Fibroblast of skin of abdomen (primary cell): ENCODE measurements at places on chromosomes 16 and 17.

DNA sequence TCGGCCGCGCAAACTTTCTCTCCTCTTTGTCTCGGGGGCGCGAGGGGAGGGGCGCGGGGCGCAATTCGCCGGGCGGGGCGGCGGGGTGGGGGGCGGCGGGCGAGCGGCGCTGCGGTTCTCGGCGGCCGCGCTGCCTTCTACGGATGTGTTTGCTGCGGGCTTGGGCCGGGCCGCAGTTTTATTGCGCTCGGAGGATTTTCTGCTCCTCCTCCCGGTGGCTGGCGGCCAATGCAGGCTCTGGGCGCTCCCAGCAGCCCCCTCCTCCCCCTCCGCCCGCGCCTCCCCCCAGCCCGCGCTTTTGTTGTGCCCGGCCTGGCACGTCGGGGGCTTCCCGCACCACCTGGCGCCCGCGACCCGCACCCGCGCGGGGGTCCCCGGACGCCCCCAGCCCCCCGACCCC lies at the start of gene TIMP2:
TSS of gene TIMP2 (minus strand) at position 154 of the 400 bp plus-strand sequence. CDS start 299 bp downstream, outside the sequence.
- DNase-seq: peak; percentile 90

DNA sequence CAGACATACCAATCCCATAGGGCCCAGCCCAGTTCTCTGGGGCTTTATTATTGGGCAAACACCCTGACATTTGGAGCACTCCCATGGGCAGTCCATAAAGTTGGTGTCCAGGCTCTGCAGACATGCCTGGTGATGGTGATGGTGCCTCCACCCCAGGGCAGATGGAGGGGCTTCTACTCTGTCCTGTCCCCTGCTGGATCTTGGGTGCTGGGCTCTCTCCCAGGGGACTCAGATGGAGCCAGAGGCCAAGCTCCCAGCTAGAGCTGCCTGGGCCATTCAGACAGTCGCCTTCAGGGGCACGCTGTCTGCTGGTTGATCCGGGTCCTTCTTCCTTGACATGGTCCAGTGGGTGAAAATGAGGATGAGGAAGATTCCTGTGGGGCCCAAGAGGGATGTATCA lies 10.6 kb downstream of the CDH16 start:
- no peak for DNase-seq

DNA sequence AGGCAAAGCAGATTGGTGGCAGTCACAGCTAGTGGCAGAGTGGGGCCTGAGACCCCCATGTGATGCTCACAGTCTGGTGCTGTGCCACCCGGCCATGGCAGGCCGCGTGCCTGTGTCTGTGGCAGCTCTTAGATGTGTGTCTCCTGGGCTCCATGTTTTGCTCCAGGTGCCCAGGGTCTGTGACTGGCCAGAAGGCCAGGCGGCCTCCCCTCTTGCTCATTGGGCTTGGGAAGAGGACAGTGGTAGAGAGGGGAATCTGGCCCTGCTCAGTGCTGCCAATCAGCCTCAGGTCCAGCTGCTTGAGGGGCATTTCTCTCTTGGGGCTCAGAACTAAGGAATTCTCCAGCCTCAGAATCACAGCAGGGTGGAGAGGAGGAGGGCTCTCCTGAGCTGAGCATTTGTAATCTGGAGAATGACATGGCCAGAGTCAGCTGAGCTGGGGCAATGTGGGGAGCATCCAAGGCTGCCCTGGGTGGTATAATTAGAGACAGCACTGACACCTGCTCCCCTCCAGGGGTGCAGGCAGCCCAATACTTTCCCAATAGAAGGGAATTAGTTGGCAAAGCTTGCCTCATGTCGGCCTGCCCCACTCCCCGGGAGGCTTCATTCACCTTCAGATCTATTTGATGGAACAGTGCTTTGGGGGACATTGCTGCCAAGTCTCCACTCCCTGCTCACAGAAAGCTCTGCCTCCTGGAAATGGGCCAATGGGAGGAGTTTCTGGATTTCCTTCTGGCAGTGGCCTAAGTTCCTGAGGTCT lies 2.7 kb upstream of the LASP1NB start:
- DNase-seq: peak; percentile 77

DNA sequence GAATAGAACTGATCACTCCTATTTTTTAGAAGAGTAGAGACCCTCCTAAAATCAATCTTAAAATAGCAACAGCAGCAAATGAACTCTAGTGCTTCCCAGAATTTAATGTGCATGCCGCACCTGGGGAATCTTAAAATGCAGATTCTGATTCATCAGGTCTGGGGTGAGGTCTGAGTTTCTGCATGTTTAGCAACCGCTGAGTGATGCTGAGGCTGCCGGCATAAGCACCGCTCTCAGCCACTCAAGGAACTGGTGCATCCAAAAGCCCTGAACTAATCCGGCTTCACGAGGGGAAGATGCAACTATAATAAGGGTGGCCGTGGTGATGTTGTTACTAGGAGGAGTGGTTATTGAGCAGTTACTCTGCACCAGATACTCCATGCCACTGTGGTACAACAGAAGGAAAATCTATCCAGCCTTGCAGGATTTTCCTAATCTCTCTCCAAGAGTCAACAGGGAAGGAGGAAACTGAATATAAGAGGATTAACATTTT lies 19.7 kb downstream of the SDK2 start:
- DNase-seq: no peak

DNA sequence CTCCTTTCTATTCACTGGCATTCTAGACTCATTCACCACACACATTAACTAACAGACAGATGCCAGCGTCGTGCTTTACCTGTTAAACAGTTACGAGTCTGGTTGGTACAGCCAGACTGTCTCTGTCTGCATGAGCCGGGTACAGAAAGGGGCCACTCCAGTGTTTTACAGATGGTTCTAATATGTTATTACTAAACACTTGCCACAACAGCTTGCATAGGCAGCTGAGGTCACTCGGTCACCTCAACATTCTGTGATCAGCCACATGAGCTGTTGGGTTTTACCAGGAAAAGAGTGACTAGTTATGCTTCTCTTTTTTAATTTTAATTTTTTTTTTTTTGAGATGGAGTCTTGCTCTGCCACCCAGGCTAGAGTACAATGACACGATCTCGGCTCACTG lies 25.2 kb downstream of the CD300A start:
- no peak for DNase-seq
